Skin of body (tissue), 3 donors: ENCODE measurements at places on chromosomes 1 and 21. TPM values are rescaled to one million over a fixed set of nuclear protein-coding genes. Genes with fewer than 3 reads are reported as not detected.

DNA sequence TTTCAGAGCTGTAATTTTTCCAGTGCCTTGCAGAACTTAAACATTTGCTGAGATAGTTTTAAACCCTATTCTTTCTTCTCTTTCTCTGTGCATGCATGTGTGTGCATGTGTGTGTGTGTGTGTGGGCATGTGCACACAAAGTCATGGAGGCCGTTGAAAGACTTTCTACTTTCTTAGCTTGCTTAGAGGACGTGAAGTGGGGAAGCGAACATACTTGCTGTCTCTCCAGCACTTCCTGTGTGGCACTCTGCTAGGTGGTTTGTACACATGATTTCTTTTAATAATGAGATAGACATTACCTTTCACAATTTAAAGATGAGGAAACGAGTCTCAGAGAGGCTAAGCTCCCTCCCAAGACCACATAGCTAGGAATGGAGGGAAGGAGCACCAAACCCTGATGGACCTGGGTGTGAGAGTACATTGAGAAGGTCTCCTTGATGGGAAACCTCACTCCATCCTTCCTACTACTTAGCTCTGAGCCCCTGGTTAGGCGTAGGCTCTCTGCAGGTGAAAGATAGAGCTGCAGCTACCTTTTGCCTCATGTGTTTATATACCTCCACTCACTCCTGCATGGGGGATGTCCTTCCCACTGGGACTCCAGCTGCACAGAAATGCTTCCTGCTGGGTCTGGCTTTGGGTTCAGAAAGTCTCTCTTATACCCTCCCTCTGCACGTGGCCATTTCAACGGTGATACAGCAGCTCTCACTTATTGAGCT lies 101.9 kb upstream of the USP24 start:
- DNase-seq, result no peak

DNA sequence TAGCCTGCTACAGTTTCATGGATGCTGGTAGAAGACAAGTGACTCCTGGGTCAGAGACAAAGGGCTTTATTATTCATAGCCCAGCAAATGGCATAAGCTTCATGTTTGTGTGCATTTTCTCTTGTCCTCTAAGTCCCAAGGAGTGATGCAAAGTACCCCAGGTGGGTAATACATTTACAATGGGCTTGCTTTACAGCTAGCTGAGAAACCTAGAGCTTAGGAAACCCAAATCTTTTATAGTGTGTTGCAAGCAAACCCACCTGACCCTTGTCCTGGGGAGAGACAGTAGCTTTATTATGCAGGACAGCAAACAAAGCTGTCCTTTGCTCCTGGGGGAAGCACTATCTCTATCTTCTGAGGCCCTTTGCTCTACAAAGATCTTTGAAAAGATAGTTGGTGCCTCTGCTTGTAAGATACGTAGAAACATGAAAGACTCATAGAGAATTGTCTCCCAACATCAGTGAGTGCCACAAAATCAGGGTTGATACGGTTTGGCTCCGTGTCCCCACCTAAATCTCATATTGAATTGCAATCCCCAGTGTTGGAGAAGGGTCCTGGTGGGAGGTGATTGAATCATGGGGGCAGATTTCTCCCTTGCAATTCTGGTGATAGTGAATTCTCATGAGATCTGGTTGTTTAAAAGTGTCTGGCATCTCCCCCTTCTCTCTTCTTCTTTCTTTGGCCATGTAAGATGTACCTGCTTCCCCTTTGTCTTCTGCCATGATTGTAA lies 315.8 kb upstream of the USP24 start:
- no peak for DNase-seq

DNA sequence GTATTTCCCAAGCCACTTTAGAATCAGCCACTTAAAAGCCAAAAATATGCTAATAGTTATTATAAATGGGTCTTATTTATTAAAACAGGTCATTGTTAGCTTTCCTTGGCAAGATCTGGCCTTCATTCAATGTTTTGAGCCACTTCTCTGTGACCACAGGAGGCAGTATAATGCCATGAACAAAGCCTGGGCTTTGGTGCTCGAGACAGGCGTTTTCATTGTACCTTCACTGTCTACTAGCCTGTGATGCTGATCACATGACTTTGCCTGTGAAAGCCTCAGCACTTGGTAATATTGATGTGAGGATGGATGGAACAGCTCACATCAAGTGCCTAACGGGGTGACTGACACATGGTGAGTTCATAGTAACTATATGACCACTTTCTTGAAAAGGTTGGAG lies 217.0 kb downstream of the RWDD3 start:
- DNase-seq, result no peak

DNA sequence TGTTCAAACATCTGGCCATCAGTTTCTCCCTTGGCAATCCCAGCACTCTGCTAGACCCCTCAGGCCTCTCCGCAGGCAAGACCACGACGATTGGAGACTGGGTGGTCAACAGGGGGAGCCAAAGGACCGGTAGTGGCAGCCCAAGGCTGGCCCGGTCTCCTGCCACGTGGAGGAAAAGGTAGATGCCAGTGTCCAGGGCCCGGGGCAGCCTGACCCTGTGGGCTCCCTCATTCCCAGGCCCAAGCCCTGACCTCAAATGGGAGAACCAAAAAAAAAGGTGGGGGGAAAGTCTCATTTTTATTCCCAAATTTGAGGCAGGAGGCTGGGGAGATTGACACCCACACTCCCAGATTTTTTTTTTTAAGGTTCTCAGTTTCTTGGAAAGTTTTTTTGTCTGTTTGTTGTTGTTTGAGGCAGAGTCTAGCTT lies 24.8 kb downstream of the S100A6 start:
- DNase-seq, result peak; percentile 41

DNA sequence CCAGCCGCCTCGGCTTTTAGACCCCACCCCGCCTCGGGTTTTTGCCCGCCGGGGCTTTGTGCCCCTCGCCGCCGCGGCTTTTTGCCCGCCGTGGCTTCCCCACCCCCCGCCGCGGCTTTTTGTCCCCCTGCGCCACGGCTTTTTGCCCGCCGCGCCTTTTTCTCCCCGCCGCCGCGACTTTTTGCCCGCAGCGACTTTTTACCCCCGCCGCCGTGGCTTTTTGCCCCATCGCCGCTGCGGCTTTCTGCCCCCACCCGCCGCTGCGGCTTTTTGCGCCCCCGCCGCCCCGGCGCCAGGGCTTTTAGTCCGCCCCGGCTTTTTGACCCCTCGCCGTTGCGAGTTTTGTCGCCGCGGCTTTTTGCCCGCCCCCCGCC lies 474.4 kb downstream of the FAM72C start:
- DNase-seq, result no peak

GRCh38 chr1:99621340-99621901 lies 24.5 kb upstream of the PALMD start:
- DNase-seq, result no peak

DNA sequence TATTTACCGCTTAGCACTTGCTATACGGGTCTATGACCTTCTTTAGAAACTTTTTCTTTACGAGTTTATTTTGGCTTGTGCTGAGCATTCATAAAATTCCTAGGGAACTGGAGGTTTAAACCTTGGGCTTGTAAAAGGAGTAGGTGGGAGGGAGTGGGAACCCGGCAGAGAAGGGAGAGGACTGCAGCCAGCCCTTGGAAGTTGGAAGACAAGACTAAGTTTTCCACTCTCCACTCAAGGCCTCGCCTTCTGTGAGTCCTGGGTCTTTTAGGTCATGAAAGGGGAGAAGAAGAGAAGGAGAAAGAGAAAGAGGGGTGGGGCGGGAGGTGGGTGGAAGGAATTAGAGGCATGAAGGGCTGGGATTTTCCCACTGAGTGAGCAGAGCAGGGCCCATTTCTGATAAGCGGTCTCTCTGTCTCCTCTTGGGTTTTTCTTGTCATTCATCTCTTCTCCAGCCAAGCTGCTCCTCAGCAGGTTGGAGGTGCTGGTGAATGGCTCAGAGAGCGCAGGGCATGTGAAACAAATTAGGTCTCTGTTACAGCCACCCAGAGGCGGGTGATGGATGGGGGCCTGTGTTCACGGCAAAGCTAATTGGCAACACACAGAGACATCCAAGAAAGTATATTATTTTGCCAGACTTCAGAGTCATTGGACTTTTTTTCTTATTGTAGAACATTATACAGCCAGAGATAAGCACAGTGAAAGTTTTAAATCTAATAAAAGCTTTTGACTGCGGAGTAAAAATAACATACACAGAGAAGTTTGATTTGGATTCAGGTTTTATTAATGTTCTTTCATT lies 247.3 kb downstream of the FOXD2 start:
- DNase-seq, result no peak

- DNase-seq, result no peak
Measured at GRCh38 chr1:109827466-109827865, 63.7 kb upstream of the EPS8L3 start.

GRCh38 chr1:181685211-181685610 lies 201.9 kb downstream of the CACNA1E start:
- no peak for DNase-seq

DNA sequence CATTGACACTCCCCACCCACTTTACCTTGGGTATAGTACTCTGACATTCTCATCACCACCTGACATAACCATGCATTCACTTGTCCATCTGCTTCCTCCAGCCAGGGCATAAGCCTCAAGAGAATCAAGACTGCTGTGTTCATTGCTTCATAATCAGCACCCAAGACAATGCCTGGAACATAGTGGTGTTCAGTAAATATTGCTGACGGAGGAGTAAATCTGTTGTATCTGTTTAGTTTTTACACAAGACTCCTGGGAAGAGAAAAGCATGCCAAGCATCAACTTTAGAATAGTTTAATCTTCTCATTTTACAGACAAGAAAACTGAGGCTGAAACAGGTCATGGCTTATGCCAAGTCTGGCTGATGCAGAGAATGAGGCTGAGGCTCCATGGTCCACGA lies 173.9 kb upstream of the DUSP10 start:
- no peak for DNase-seq

GRCh38 chr1:228697207-228698016 lies 37.9 kb upstream of the RHOU start:
- no peak for DNase-seq

DNA sequence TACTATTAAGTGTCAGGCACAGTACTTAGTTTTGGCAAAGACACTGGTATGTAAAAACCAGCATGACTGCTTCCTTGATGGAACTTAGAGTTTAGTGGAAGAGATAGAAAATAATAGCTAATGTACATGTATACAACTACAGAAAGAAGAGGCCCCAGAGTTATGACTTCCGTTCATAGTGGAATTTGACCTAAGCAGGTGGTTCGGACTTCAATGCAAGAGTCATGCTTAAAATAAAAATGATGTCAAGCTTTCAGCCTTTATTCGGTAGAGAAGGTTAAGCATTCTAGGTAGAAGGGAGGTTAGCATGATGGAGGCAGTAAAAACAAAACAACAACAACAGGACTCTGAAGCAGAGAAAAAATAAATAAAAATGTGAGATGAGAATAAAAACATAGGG lies 165.9 kb downstream of the KCNT2 start:
- DNase-seq, result no peak

GRCh38 chr1:8022395-8023286 lies 3.5 kb downstream of the ERRFI1 start:
- no peak for DNase-seq

DNA sequence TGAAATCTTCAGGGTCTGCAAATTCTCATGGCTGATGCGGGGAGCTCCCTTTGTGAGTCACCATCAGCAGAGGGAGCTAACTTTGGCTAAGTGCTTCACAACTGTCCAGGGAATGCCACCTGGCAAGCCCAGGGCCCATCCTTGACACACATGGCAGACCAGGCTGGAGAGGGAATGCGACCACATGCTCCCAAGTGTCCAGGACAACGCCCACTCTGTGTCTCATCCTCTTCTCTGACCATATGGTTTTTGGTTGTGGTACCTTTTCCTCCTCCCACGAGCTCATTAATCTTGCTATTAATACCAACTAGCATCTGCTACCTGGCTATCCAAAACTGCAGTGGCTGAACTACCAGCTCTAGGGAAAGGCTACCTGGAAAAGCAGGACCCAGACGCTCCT lies 37.1 kb upstream of the CLSTN1 start:
- no peak for DNase-seq

- DNase-seq, result no peak
Measured at GRCh38 chr1:61482170-61482734, 242.7 kb downstream of the TM2D1 start.

MYOG gene
- total RNA-seq, result 11.0 TPM

PROX1 gene
- total RNA-seq, result 3.6 TPM

INPP5B gene
- 16.0 TPM for total RNA-seq

AJAP1 gene
- 0.30 TPM for total RNA-seq

B3GALT2 gene
- 3.3 TPM for total RNA-seq

RSBN1 gene
- total RNA-seq, result 18.3 TPM
